ENCODE measurements at places on chromosomes 13 and 19. TPM values are rescaled to one million over a fixed set of nuclear protein-coding genes. Genes with fewer than 3 reads are reported as not detected.

DNA sequence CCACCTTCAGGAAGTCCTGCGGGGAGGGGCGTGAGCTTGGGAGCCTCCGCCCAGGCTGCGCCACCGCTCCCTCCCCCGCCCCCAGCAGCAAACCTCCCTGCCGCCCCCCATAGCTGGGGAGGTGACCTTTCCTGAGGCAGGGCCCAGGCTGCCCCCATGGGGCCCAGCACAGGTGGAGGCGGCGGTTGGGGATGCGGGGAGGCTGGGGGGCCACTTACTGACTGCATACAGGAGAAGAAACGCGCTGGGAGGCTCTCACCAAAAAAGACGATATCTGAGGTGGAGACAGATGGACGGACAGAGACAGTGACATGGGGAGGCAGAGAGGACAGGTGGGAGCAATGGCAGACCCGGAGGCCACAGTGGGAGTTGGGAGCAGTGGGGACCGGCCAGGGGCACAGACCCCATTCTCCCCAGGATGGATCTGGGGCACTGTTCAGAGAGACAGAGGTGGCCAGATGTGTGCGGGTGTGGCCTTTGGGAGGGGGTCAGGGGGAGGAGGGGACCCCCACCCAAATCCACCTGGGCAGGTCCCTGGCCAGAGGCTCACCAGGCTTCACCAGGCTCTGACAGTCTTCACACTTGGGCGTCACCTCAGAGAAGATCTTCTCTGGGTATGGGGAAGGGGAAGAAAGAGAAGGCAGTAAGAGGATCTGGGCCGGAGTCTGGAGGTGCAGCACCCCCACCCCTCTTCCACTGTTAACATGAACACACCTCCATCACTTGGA is 3.0 kb upstream of the RINL start:
- no peak overlapping the region for H3K27ac ChIP-seq
- H3K27me3 ChIP-seq = no peaks in the 10 kb centered on the region
- DNase-seq = no peak
- peaks cover 18% of the 10 kb centered on the region for H3K4me1 ChIP-seq
- H3K4me3 ChIP-seq = no peak overlapping the region
- H3K36me3 ChIP-seq = no peaks in the 10 kb centered on the region

DNA sequence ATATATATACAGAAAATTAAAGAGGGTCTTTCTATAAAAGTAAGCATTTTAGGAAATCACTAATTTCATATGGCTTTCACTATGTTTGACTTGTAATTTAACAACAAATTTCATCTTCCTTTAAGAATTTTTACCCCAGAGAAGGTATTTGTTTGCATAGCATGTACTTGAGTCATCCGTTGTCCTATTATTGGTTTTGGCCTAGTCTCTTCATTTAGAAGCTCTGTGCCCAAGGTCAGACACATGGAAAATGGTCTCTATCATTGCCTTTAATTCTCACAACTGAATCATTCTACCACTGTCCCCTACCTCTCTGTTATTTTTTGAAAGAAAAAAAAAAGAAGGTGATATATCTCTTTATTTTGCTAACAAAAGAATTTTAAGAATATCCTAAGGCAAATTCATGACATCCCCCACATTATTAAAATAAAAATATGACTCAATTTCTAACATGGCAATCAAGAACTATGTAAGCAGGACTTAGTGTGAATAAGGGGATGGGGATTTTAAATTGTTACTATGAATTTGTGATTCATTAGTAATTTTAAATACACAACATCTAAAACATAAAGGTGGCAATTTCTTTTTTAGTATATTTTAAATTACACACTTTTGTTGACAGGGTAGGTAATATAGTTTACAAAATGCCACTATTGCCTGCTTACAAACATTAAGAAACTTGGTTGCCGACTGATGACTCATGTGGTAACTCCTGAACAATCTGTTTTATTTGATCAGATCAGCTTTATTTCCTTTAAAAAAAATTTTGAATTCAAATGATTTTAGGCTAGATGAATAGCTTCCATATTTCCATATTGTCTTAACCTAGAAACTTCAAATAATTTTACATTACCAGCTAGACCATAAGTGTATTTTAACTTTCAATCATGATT is 13.9 kb downstream of the SLITRK5 start:
- H3K27ac ChIP-seq = no peak overlapping the region
- H3K4me1 ChIP-seq = no peaks in the 10 kb centered on the region
- H3K27me3 ChIP-seq = peaks cover 6% of the 10 kb centered on the region

GRCh38 chr13:35057858-35058257 is 115.8 kb downstream of the NBEA start:
- no peak for DNase-seq
- H3K27me3 ChIP-seq = no peaks in the 10 kb centered on the region
- H3K4me3 ChIP-seq = no peak overlapping the region
- H3K36me3 ChIP-seq = no peaks in the 10 kb centered on the region
- H3K27ac ChIP-seq = no peak overlapping the region
- no peaks in the 10 kb centered on the region for H3K4me1 ChIP-seq

The ZIC5 gene
- total RNA-seq = 0.04 TPM

The TMEM59L gene
- total RNA-seq = 0.40 TPM

The SLC6A16 gene
- 0.27 TPM for total RNA-seq
